ENCODE measurements at places on chromosomes 5 and 9. TPM values are rescaled to one million over a fixed set of nuclear protein-coding genes. Genes with fewer than 3 reads are reported as not detected.

Gene PDGFRB
- 1.0 TPM for total RNA-seq

Gene PCAT7
- total RNA-seq: not detected

Gene NCS1
- 77.4 TPM for total RNA-seq

Gene TJP2
- total RNA-seq: 168 TPM

Gene SLC34A3
- total RNA-seq: not detected

GRCh38 chr9:7542693-7543092, 256.9 kb downstream of the DMAC1 start:
- no peak overlapping the region for H3K27ac ChIP-seq
- H3K4me3 ChIP-seq: no peak overlapping the region
- no peaks in the 10 kb centered on the region for H3K27me3 ChIP-seq

GRCh38 chr5:171469326-171469725, 49.9 kb downstream of the FGF18 start:
- DNase-seq: no peak
- no peaks in the 10 kb centered on the region for H3K4me1 ChIP-seq
- H3K27me3 ChIP-seq: no peaks in the 10 kb centered on the region
- H3K4me3 ChIP-seq: no peak overlapping the region
- H3K27ac ChIP-seq: no peak overlapping the region
- no peaks in the 10 kb centered on the region for H3K36me3 ChIP-seq

DNA sequence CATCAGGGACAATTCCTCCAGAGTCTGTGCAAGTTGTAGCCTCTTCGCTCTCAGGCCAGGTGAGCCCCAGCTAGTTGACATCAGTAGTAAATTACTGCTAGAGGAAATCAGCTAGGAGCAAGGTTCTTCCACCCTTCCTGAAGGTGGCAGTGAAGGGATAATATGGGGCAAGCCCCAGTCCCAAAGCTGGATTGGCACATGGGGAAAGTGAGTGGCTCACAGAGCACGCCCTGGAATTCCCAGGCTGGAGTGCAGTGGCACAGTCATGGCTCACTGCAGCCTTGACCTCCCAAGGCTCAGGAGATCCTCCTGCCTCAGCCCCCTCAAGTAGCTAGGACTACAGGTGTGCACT, 82.1 kb downstream of the CYFIP2 start:
- H3K4me1 ChIP-seq: peaks cover 13% of the 10 kb centered on the region
- no peaks in the 10 kb centered on the region for H3K36me3 ChIP-seq
- no peak for DNase-seq

DNA sequence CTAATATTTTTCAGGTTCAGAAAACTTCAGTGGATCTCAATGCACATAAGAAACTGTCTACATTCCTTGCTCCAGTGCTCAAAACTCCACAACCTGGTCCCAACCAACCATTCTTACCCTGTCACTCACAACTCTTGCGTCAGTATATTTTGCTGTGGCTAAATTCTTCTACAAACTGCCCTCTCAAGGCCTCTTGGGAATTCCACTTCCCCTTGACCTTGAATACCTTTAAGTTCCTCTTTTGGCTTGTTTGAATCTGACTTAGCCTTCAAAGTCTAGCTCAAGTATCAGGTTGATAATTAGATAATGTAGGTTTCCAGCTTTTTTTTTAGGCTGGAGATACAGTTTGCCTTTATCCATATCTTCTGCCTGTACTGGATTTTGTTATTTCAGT, 128.3 kb downstream of the SLF1 start:
- no peaks in the 10 kb centered on the region for H3K36me3 ChIP-seq
- H3K4me3 ChIP-seq: no peak overlapping the region
- no peaks in the 10 kb centered on the region for H3K27me3 ChIP-seq
- peak overlapping the region; percentile 28 for H3K27ac ChIP-seq
- peak; percentile 8 for DNase-seq

DNA sequence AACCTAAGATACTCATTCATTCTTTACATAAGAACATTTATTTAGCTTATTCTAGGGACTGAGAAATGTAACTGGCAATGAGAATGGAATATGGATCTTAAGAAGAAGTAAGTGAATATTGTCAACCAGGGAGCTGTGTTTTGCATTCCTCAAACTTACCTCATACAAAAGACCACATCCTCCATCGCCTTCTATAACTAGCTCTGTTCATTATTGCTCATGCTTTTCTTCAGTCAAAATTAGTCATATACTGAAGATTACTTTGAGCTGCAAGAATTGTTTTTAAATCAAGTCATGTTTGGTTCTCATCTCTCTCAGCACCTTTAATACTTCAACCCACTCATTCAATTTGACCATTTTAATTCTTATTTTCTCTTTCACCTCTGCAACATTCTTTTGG, 140.3 kb upstream of the RASA1 start:
- no peak for DNase-seq
- no peak overlapping the region for H3K27ac ChIP-seq
- H3K4me1 ChIP-seq: peaks cover 1% of the 10 kb centered on the region
- no peak overlapping the region for H3K4me3 ChIP-seq
- no peaks in the 10 kb centered on the region for H3K36me3 ChIP-seq
- H3K27me3 ChIP-seq: no peaks in the 10 kb centered on the region

DNA sequence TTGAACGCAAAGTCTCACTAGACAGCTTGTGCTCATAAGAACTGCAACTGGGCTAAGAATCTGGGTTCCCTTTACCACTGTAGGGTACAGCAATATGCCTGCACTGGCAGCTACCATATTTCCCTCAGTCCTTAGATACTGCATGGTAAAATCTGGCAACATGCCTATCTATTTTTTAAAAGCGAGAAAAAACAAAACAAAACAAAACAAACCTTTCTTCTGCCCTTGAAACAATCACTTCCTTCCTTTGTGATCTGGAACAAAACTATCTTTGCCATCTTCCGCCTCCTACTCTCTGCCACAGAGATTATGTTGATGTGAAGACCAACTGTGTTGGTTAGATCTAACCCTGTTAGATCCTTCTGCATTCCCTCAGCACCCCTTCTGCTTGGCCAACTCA, 242.9 kb downstream of the EBF1 start:
- H3K4me1 ChIP-seq: no peaks in the 10 kb centered on the region
- H3K4me3 ChIP-seq: no peak overlapping the region
- no peak overlapping the region for H3K27ac ChIP-seq
- no peaks in the 10 kb centered on the region for H3K27me3 ChIP-seq
- H3K36me3 ChIP-seq: no peaks in the 10 kb centered on the region

DNA sequence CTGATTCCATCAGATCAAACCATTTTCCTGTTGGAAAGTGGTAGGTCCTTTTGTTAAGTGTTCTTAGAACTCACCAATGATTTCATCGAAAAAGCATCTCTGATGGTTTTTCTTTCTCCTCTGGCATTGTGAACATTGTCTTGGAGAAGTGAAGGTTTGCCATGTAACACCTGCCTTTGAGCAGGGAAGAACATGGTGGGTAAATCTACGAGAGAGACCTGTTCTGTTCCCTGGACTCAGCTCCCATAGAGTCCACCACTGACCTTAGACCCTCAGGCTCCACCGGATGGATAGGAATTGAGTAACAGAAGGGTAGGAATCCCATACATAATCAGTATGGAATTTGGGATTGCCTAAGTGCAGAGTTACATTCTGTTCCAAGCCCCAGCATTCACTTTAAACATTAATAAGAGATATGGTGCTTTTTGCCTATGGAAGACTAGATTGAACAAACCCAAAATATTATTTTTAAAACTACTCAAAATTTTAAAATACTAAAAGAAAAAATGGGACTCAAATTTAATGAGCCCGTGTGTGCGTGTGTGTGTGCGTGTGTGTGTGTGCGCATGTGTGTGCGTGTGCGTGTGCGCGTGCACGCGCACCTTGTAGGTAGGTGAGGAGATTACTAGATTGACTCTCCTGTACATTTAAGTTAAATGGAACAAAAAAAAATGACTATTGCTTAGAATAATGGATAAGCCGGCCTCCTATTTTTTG, 92.0 kb downstream of the C9orf152 start:
- no peaks in the 10 kb centered on the region for H3K27me3 ChIP-seq
- H3K4me1 ChIP-seq: peaks cover 28% of the 10 kb centered on the region
- no peak overlapping the region for H3K4me3 ChIP-seq
- peak overlapping the region; percentile 36 for H3K27ac ChIP-seq
- peaks cover 4% of the 10 kb centered on the region for H3K36me3 ChIP-seq

GRCh38 chr9:76808636-76809035, 44.4 kb downstream of the PCA3 start:
- H3K27ac ChIP-seq: no peak overlapping the region
- no peaks in the 10 kb centered on the region for H3K4me1 ChIP-seq
- no peak overlapping the region for H3K4me3 ChIP-seq
- no peaks in the 10 kb centered on the region for H3K36me3 ChIP-seq

DNA sequence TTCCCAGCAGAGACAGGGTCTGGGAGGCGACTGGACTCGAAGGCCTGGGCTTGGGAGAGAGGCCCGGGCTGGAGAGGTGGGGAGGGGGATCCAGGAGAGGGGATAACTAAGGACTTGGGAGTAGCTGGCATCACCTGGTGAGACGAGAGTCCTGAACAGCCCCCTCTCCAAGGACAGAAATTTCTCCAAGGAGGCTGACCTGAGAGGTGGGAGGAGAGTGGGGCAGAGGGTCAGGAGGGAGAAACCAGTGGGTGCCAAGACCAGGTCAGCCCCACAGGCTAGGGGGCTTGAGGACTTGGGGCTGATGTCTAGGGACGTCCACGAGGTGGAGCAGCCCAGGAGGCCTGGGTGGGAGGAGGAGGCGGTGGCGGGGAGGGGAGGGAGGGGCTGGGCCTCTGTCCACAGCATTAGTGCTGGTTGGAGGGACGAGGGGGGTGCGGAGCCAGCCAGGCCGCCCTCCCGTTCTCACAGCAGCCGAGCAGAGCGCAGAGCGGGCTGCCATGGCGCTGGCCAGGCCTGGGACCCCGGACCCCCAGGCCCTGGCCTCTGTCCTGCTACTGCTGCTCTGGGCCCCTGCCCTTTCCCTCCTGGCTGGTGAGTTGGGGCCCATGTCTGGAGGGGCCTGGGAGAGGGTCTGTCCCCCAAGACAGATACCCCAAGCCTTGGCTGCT, at the start of gene CRB2:
CRB2 (plus strand) TSS at position 437 of the 671 bp plus-strand sequence; CDS start at position 501, 64 bp downstream.
- H3K4me1 ChIP-seq: no peaks in the 10 kb centered on the region
- DNase-seq: no peak
- no peak within 1 kb of the TSS for H3K27ac ChIP-seq
- H3K4me3 ChIP-seq: no peak within 1 kb of the TSS
- no peaks in the 10 kb centered on the region for H3K36me3 ChIP-seq

DNA sequence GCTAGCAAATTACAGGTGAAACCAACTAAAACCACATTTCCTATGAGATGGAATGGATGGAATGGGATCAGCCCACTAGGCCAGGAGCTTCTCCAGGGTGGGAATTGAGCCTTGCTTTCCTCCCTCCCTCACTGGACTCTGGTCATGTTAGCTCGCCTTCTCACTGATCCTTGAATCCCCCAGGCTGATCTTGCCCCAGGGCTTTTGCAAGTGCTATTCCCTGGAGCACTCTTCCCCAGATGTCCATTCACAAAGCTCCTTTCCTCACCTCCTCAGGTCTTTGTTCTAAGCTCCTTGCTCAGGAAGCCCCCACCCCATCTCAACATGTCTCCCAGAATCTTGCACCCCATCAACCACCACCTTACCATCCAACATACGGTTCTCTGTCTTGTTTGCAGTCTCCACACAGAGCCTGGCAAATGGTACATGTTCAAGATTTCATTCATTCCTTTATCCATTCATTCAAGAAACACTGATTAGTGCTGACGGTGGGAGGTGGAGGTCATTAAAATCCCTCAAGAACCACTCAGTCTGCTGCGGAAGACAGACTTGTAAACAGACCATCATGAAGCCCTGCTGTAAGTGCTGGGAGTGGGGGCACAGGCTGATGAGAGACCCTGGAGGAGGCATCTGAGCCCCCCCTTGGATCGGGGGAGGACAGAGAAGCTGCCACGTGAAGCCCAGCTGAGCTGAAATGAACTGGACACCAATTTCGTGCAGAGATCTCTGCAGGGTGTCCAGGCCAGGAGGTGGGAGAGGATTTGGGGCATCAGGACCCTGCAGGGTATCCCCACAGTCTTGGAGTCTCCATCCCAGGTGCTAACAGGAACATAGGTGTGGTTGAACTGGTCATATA, 141.7 kb downstream of the BARX1 start:
- no peak overlapping the region for H3K4me3 ChIP-seq
- no peaks in the 10 kb centered on the region for H3K27me3 ChIP-seq
- no peak overlapping the region for H3K27ac ChIP-seq
- DNase-seq: no peak

DNA sequence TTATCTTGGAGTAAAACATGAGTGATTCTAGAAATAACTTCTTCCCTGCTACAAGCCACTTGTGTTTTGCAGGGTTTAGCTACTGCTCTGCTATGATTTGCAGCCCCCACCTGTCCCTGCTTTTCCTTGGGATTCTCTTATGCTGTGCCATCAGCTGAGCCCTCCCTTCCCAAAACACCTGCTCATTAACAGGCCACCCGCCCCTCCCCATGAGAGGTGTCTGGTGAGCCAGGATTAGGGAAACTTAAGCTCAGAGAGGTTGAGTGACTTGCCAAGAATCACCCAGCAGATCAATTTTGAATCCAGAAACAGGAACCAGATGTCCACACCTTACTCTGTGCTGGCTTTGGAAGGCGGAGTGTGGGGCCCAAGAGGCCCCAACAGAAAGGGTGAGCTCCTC, 111.7 kb upstream of the CXCL14 start:
- H3K27me3 ChIP-seq: no peaks in the 10 kb centered on the region
- H3K36me3 ChIP-seq: no peaks in the 10 kb centered on the region
- no peaks in the 10 kb centered on the region for H3K4me1 ChIP-seq
- no peak overlapping the region for H3K27ac ChIP-seq

DNA sequence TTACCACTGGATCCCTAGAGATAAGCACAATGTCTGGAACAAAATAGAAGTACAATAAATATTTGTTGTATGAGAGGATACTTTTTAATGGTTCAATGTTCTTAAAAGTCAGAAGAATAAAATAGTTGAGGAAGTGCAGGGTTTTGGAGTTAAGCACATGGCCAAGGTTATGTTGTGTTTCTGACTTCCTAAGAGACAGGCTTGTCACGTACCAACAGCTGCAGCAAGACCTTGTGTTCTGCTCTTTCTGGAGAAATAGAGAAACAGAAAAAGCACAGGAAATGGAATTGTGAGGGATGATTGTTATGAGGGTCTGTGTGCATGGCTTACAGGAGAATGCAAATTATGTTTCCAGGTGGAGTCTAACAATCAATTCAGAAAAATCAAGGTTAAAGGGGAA, 12.9 kb downstream of the CARTPT start:
- H3K4me1 ChIP-seq: no peaks in the 10 kb centered on the region
- DNase-seq: peak; percentile 63
- H3K27me3 ChIP-seq: peaks cover 20% of the 10 kb centered on the region
- no peak overlapping the region for H3K27ac ChIP-seq
- H3K36me3 ChIP-seq: no peaks in the 10 kb centered on the region
- no peak overlapping the region for H3K4me3 ChIP-seq

GRCh38 chr9:77847059-77847499, 184.5 kb downstream of the GNAQ start:
- no peaks in the 10 kb centered on the region for H3K36me3 ChIP-seq
- peak overlapping the region; percentile 75 for H3K27ac ChIP-seq
- H3K4me1 ChIP-seq: peaks cover 79% of the 10 kb centered on the region
- DNase-seq: peak; percentile 94
- no peaks in the 10 kb centered on the region for H3K27me3 ChIP-seq
- H3K4me3 ChIP-seq: no peak overlapping the region

GRCh38 chr5:150246429-150246828, 43.1 kb downstream of the CAMK2A start:
- H3K27me3 ChIP-seq: no peaks in the 10 kb centered on the region
- no peak overlapping the region for H3K4me3 ChIP-seq
- H3K36me3 ChIP-seq: no peaks in the 10 kb centered on the region
- no peak overlapping the region for H3K27ac ChIP-seq
